Dermis blood vessel endothelial cell (primary cell): ENCODE measurements at places on chromosomes 12 and 14. TPM values are rescaled to one million over a fixed set of nuclear protein-coding genes. Genes with fewer than 3 reads are reported as not detected.

Gene SERPINA10
- total RNA-seq, result not detected in 2 replicates

Gene FKBP3
- 32.3 and 36.2 TPM in 2 replicates for total RNA-seq

Gene GARIN6
- total RNA-seq, result not detected in 2 replicates

- DNase-seq, result no peak
Observed at GRCh38 chr14:68686205-68686465, 106.7 kb downstream of the ZFP36L1 start.

GRCh38 chr12:13377698-13378097 lies 181.2 kb downstream of the EMP1 start:
- no peak for DNase-seq

- peak; percentile 64 for DNase-seq
Observed at GRCh38 chr12:119659289-119659897, 8.5 kb upstream of the PRKAB1 start.

- peak; percentile 82 for DNase-seq
Observed at GRCh38 chr12:98401427-98401826, 114.0 kb upstream of the TMPO start.

GRCh38 chr12:69655616-69656340 lies 43.3 kb downstream of the BEST3 start:
- DNase-seq, result peak; percentile 43

- no peak for DNase-seq
Observed at GRCh38 chr14:55477680-55478079, 37.3 kb upstream of the TBPL2 start.

GRCh38 chr12:124233041-124233796 lies 61.7 kb upstream of the RFLNA start:
- peak; percentile 53 for DNase-seq
